ENCODE measurements at places on chromosomes 11 and 22.

- no peak for DNase-seq
Measured at GRCh38 chr22:43953988-43954785, 1.1 kb upstream of the SAMM50 start.

DNA sequence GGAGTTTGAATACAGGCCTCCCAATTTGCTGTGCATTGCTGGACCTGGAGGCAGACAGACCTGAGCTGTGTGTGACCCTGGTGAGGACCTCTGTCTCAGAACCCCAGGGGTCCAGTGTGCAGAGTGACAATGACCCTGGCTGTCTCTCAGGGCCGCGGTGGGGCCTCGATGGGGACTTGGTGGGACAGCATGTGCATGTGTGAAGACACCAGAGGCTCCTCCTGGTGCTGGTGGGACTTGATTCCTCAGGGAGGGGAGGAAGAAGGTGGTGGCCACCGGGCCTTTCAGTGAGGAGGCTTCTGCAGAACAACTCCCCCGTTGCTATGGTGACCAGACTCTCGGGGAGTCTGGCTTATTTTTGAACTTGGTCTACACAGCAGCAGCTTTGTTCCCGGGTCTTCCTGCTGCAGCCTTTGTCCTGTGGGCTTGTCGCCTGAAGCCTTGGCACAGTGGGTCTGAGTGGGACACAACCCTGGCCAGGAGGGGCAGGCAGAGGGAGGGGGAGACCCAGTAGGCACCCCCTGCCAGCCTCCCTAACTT lies 35.3 kb downstream of the MCM5 start:
- DNase-seq: no peak

GRCh38 chr11:117807482-117808327 lies 10.7 kb upstream of the DSCAML1 start:
- peak; percentile 66 for DNase-seq

DNA sequence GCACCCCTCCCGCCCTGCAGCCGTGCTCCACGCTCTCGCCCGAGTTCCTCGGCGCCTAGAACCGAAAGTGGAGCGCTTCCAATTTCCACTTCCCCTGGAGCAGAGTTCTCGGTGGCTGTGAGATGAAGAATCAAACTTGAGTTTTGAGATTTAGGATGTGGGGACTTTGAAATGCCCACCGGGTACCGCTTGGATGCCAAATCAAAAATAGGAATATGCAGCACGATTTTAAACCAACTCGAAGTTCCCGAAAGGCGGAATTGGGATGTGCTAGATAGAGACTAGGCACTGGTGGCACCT lies 569 bp downstream of the POLA2 start:
- no peak for DNase-seq

- no peak for DNase-seq
Measured at GRCh38 chr11:19734171-19734570, 21.5 kb downstream of the NAV2 start.

DNA sequence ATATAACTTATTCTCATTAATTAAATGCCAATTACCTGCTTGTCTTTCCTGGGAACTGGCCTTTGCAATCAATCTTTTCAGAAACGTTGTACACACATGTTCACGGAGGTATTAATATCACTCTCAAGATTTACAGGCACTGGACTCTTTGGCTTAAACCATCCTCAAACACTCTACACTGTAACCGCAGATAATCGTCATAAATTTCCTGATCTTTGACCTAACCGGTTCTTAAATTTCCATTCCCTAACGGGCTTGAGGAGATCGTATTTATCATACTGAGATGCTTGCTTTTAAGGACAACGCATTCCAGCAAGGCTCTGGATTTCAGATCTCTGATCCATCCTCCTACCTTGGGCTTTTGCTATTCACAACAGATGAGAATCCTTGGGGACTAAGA lies 72.8 kb downstream of the ARL14EP start:
- no peak for DNase-seq

DNA sequence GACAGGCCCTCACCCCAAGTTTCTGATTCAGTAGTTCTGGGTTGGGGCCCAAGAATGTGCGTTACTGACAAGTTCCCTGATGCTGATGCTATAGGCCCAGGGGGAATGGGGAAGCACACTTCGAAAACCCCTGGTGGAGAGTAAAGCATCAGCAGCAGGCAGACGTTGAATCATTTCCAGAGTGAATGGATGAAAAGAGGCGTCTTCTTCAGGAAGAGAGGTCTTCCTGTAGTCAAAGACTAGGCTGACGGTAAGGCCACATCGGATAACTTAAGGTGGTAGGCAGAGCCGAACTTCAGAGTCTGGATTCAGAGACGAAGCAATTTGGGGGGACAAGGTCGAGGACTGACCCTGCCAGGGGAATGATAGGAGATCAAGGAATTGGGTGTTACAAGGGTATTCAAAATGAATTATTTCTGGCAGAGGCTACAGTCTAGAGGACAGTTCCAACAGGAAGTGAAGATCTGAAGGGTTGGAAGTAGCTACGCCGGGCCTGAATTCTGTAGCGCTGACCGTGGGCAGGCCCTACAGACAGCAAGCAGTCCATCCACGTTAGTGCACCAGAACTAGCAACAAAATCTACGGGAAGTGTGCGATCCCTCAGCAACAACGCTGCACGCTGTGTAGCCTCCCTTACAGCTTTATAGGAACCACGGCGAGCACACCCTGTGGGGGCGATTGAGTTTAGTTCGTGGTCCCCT lies 862 bp upstream of the CENATAC start:
- DNase-seq: peak; percentile 11

- DNase-seq: no peak
Measured at GRCh38 chr11:17275400-17276235, 921 bp upstream of the NUCB2 start.

DNA sequence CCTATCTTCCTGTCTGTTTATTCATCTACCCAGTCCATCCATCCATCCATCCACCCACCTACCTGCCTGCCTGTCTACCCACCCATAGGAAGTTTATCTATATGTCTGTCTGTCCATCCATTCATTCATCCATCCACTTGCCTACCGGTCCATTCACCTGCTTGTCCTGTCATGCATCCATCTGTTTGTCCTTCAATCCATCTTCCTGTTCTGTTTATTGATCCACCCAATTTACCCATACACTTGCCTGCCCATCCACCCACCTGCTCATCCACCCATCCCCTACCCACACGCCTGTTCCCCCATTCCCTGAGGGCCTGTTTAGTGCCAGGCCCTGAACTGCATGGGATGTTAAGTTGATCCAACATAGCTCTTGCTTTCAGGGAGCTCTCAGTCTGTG lies 18.4 kb downstream of the PARVG start:
- DNase-seq: no peak

DNA sequence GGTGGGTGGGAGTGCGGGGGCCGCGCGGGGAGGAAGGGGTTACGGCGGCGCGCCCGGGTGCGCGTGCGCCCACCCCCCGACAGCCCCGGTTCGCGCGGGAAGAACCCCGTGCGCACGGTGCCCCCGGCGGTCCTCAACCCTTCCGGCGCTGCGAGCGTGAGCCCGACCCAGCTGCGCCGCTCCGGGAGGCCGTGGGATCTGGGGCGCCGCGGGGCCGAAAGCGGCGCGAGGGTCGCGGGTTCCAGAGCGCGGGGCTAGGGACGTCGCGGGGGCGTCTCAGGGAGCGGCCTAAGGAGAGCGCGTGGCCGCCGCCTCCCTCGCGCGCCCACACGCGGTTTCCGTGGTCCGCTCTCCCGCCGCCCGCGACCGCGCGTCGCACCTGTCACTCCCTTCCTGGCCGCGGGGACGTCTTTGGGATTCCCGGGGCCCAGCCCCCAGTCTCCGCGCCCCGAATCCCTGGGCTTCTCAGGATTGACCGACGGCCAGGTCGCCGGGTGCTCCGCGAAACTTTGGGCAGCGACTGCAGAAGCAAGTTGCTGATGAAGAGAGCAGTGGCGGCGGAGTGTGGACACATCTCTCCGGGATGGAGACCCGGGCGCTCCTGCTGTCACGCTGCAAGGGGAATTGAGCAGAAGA lies 582 bp downstream of the SREBF2 start:
- DNase-seq: peak; percentile 39

- DNase-seq: no peak
Measured at GRCh38 chr22:45804986-45805325, 133.3 kb downstream of the ATXN10 start.

DNA sequence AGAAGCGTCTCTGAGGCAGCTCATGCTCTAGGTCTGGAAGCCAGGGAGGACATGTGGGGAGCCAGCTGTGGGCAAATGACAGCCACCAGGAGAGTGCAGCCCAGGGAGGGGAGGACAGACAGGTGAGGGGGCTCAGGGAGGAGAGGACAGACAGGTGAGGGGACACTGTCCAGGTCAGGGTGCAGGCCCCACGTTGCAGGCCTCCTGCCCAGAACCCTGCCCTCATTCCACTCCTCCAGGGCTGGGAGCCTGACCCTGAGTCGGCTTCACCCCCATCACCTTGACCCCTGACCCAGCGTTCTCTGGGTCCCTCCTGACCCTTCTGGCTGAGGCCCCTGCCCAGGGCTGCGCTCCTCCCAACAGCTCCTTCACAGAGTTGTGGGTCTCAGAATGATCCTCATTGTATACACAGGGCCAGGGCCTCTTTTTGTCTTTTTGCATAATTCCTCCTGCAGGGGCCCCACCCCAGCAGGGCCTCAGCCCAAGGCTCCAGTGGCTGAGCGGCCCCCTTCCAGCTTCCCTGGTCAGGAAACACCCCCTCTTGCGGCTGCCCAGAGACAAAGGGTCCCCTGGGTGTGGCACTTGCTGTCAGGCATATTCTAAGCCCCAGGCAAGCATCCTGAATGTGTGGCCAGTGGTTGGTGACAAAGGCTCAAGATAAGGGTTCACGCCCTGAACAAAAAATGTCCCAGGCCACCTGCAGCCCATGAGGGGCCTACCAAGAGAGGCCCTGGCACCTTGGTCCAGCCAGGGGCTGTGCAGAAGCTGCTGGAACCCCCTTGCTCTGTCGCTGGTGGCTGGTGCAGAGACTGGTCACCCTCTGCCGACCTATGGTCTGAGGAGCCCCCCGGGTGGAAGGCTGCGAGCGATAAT lies 853.0 kb downstream of the BRD1 start:
- no peak for DNase-seq

DNA sequence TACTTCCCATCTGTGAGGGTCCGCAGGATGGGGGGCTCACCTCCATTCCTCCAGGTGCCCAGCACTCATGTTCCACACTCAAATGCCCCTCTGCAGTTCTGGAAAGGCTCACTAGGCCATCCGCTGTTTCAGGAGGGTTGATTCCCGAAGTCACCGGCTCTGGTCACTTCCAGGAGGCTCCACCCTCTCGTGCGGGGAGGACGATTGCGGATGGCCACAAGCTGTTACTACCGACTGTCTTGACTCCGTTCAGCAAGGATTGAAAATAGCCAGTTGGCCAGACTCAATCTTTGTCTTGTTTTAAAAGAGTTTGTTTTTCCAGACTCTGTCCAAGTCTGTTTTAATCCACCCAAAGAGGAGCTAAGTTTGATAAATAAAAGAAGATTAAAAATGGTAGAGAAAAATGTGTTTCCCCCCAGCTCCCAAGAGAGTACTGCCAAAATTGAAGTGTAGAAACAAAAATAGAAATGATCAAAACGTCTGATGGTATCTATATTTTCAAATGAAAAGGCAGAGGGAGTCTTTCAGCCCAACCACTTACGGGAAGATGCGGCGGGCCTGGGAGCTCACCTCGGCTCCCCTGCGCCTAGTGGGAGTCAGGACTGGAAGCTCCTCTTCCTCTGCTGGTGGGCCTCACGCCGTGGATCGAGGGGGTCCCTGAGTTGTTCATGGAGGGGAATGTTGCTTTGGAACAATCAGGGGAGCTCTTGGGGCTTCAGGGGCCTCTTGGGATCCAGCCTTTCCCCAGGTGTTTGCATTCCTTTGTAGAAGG lies 1280.8 kb downstream of the BRD1 start:
- DNase-seq: no peak

GRCh38 chr11:115920092-115920461 lies 415.9 kb upstream of the CADM1 start:
- DNase-seq: no peak

DNA sequence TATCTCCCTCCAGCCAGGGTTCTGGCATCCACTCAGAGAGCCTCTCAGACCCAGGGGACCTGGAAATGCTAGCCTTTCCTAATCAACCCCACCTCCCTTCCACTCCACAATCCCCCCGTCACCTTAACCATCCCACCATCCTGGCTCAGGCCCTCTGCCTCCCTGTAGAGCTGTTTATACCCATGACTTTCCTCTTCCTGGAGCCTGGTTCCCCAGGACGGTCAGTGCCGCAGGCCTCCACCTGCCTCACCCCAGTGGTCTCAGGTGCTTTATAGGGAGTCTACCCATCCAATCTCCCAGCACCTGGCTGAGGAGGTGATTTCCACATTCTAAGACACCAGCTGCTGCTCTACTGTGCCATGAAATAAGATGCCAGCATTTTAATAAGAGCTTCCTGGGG lies 1159.5 kb downstream of the TBC1D22A start:
- no peak for DNase-seq

GRCh38 chr11:30586251-30587144 lies at the start of gene MPPED2:
Gene MPPED2 (minus strand): TSS chr11:30586353. CDS start chr11:30580373, 5,980 bp downstream.
- no peak for DNase-seq

DNA sequence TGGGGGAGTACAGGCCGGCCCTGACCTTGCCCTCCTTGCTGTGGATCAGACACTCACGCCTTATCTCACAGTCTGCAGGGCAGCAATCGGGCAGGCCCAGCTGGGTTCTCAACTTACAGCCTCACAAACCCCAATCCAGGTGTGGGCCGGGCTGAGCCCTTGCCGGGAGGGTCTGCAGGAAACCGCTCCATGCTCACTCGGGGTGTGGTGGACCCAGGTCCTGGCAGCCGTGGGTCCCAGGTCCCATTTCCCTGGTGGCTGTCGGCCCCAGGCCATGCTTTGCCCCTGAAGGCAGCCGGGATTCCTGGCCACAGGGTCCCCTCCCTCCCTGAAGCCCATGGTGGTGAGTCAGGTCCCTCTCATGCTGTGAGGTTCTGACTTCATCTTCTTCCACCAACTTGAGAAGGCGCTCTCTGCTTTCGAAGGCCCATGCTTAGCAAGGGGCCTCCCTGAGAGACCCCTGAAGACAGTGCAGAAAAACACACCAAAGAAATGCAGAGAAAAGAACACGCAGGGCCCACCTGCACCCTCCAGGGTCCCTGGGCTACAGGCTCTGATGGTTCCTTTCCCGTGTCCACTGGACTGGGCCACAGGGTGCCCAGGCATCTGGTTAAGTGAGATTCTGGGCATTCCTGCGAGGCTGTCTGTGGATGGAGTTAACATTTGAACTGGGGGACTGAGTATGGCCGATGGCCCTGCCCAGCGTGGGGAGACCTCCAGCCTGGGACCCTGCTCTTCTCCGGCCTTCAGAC lies 588.2 kb downstream of the BRD1 start:
- no peak for DNase-seq

GRCh38 chr11:130612291-130612851 lies 163.9 kb downstream of the ADAMTS15 start:
- DNase-seq: no peak

- DNase-seq: peak; percentile 28
Measured at GRCh38 chr22:19855504-19856409, 1.1 kb upstream of the GNB1L start.

GRCh38 chr11:34313099-34313517 lies 44.7 kb downstream of the ABTB2 start:
- DNase-seq: no peak

Measured in activated gamma-delta T cell treated with Interleukin-2 at 50 U/mL for 16 hours (primary cell).